Smooth muscle cell of the pulmonary artery (primary cell): ENCODE measurements at places on chromosomes 3 and 15. TPM values are rescaled to one million over a fixed set of nuclear protein-coding genes. Genes with fewer than 3 reads are reported as not detected.

Gene FBXO40
- total RNA-seq = not detected in 2 replicates

Gene ITIH1
- total RNA-seq = 0.17 and 0.33 TPM in 2 replicates

Gene C15orf61
- total RNA-seq = 2.5 TPM in 2 replicates

Gene GOLGA6L9
- total RNA-seq = 1.5 and 2.2 TPM in 2 replicates

Gene LRRC49
- 10.4 and 10.5 TPM in 2 replicates for total RNA-seq

Gene GCSAM
- total RNA-seq = not detected in 2 replicates

Gene NECTIN3
- 31.5 and 46.2 TPM in 2 replicates for total RNA-seq

Gene DNAH12
- 0.13 TPM in 2 replicates for total RNA-seq

Gene ASB14
- total RNA-seq = not detected in 2 replicates

Gene MTHFS
- total RNA-seq = 5.0 and 8.4 TPM in 2 replicates
